Stimulated activated CD4-positive, alpha-beta T cell treated with anti-CD3 and anti-CD28 coated beads, Interleukin-1b, Interleukin-23, amount 100 ng/mL, for 1 hour (primary cell): ENCODE measurements at places on chromosomes 3 and 15.

DNA sequence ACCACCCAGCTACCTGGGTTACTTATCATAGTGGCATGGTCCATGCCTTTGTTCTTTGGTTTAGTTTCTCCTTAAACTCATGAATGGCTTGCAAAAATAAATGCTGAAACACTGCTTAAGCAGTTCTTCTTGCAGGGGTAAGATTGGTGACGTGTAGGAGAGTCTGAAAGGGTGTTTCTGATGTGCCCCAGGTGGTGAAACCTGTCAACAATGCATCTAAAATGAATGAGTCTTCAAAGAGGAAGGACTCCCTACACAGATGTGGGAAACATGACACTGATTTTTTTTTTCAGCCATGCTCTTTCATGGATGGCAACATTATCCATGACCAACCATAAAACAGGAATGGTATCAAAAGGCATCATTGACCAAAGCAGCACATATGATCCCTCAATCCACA, 72.0 kb downstream of the KCNH8 start:
- DNase-seq = no peak

- DNase-seq = no peak
Observed at GRCh38 chr15:31399544-31400171, 73.0 kb downstream of the KLF13 start.

DNA sequence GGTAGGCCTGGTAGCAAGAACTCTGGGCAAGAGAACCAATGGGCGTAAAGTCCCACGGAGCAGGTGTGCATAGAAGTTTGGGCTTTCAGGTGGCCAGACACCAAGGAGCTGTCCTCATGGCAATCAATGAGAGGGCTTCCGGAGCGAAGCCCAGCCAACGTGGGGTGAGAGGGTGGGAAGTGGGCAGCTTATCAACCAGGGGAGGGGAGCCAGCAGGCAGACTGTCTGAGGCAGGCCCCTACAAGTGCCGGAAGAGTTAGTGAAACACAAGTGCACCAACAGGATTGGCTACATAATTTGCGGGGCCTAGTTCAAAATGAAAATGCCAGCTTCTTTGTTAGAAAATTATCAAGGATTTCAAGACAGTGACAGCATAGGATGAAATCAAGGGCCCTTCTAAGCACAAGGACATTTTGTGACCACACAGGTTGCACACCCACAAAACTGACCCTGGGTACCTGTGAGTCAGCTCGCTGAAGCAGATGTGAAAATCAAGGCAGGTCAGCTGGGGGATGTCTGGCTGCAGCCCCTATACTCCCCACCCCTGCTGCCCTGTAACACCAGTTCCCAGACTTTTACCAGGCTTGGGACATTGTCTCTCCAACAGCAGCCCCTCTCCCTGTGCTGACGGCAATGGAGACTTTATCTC, 102.1 kb upstream of the ETV5 start:
- no peak for DNase-seq

GRCh38 chr3:161474139-161474538, 22.5 kb upstream of the OTOL1 start:
- no peak for DNase-seq

DNA sequence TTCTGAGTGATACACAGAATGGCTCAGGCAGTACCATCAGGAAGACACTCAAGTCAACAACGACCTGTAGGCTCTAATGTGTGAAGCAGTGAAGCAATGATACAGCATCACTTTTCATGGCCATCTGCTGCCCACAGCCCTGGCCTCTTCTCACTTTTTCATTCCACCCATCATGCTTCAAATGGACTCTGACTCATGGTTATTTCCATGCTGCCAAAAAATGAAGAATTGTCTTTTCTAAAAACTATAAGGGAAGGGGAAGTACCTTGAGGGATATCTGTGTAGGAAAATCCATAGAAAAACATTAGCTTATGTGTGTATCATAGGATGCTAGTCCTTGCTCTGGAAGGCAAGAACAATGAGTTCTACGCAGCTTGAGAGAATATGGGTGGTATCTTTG, 11.5 kb downstream of the HGD start:
- no peak for DNase-seq

DNA sequence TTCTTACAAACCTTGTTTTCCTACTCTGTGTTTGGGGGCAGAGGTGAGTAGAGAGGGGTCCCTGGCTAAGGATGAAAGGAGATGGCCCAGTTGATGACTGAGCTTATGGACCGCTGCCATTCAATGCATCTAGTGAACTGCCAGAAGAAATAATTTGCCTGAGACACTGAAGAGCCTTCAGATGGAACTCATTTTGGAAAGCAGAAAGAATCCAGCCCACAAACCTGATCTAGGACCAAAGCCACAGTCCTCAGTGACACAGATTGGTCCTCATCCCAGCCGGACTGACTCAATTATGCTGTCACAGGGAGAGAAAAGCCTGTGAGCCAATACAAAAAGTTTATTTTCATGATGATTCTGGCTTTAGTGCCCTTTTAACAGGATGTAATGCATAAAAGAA, 82.7 kb downstream of the CD47 start:
- DNase-seq = no peak

DNA sequence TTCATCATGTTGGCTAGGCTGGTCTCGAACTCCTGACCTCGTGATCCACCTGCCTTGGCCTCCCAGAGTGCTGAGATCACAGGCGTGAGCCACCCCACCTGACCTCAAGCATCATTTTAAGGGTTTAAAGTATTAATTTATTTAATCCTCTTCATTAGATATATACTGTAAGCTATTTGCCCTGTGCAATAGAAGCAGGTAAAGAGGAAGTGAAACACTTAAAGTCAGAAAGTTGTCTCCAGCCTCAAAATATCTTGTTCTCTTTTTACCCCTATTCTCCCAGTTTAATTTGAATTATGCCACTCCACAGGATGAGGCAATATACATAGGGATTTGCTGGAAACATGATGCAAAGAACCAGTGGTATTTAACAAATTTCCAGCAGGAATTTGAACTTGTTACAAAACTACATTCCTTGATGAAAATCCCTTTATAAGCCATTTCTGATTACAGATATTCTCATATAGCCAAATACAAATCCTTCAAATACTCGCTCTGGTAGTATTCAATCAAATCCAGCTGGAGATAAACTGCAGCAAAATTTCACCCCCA, 2.0 kb downstream of the NDUFB5 start:
- no peak for DNase-seq

- no peak for DNase-seq
Observed at GRCh38 chr3:174937478-174937877, 78.3 kb downstream of the NAALADL2 start.

DNA sequence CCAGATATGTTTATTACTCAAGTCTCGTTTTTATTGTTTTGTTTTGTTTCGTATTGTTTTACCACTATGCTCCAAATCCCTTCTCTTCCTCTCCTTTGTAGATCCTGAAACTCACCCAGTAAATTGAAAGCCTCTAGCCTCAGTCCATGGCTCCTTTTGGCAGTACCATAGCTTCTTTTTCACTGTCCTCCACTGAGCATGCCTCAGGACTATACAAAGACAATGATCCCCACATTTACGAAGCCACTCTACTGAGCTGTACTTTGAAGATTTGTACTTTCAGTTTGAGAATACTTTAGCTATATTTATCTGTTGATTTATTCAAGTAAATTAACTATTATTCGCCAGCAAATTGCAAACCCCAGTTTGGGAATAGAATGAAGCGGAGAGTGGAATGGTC, 159.1 kb upstream of the SLITRK3 start:
- no peak for DNase-seq

- DNase-seq = no peak
Observed at GRCh38 chr3:123283074-123283473, 81.3 kb downstream of the SEC22A start.

DNA sequence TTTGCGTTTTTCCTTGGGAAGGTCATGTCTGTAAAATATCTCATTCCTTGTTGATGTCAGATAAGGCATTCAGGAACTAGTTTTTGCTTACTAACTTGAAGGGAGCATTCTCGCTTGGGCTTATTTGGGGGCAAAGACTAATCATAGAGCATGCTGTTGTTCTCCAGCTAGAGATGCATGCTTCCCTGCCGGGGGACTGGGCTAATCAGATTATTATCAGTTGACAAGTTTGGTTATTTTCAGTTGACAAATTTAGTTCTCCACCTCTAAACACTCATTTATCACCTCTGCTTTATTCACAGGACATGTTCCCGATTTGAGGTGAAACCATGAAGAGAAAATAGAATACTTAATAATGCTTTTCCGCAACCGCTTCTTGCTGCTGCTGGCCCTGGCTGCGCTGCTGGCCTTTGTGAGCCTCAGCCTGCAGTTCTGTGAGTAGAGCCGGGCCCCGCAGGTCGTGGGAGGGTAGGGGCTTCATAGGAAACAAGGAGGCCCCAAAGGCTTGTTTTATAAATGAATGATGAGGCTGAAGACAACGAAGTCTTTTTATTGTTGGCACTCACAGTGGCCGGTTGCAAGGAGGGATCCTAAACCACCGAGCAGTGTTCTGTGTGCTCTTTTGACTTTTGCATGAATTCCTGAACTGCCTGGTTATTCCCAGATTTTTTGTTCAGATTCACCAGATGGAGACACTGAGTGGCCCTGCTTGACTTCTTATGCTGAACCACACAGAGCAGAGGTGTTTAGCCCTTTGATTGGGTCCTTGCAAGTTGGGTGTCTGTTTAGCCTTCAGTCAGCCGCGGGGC, 28.4 kb downstream of the PXYLP1 start:
- DNase-seq = no peak

- no peak for DNase-seq
Observed at GRCh38 chr3:5442106-5442785, 254.7 kb downstream of the EDEM1 start.

DNA sequence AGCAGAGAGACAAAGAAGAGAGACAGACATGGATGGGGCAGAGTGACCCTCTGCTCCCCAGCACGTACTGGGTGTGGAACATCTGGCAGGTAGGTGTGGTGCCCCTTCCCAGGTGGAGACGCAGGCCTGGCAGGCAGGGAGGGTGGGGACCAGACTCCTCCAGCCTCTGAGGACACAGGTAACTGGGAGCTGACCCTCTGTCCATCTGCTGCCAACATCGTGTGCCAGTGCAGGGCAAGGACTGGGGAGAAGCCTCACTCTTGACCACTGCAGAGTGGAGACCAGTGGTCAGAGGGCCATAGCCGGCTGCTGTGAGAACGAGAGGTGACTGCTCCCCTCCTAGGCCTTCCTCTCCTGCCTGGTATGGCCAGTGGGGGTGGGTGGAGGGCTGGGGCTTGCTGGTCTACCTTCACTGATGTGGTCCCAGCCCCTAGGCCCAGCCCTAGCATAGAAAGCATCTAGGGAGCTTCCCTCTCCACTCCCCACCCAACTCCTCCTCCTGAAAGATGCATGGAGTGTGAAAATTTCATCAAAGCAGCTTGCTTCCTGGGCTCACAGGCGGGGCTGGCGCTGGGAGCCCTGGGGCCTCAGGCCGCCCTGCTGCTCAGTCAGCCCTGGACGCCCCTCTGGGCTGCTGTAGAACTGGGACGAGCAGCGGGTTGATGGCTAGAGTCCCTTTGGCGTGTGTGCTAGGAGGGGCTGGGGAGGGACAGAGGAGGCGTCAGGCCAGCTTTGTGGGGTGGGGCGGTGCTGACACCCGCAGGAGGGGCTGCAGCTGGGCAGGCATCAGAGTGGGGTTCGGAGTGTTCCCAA, 90.3 kb downstream of the PLXNA1 start:
- DNase-seq = no peak

GRCh38 chr15:79834495-79834894, 62.3 kb downstream of the MTHFS start:
- no peak for DNase-seq

- no peak for DNase-seq
Observed at GRCh38 chr15:61216519-61216918, 12.6 kb downstream of the RORA start.

- DNase-seq = no peak
Observed at GRCh38 chr3:132625613-132626012, 28.5 kb downstream of the ACKR4 start.

DNA sequence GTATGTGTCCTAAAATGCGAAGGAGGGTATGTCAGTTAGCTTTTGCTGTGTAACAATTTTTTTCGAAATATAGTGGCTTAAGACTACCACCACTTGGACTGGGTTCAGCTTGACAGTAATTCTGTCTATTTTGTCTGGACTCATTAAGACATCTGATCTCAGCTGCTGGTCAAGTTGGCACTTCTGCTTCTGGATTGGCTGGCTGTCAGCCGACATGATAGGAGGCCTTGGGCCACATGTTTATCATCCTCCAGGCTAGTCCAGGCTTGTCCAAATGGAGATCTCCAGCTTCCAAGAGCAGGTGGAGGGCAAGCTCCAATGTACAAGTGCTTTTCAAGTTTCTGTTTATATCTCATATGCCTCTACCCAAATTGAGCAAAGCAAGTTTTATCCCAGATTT, 95.9 kb downstream of the GALK2 start:
- no peak for DNase-seq

- no peak for DNase-seq
Observed at GRCh38 chr3:118531816-118532215, 502.8 kb downstream of the IGSF11 start.

DNA sequence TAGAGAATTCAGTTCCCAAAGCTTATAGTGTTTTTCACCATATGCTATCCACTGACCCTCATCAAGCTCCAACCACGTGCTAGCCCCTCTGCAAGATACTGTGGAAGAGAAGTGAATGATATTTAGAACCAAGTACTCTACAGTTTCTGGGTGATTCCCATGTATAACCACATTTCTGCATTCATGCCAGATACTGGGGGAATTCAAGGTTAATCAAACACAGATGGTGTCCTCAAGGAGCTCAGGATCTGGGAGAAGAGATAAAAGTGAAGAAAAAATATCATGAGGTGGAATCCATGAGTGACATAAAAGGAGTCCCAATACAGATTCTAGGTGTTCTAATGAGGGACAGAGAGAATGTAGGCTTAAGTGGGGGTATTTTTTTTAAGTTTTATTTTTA, 195.8 kb downstream of the FHIT start:
- DNase-seq = no peak

DNA sequence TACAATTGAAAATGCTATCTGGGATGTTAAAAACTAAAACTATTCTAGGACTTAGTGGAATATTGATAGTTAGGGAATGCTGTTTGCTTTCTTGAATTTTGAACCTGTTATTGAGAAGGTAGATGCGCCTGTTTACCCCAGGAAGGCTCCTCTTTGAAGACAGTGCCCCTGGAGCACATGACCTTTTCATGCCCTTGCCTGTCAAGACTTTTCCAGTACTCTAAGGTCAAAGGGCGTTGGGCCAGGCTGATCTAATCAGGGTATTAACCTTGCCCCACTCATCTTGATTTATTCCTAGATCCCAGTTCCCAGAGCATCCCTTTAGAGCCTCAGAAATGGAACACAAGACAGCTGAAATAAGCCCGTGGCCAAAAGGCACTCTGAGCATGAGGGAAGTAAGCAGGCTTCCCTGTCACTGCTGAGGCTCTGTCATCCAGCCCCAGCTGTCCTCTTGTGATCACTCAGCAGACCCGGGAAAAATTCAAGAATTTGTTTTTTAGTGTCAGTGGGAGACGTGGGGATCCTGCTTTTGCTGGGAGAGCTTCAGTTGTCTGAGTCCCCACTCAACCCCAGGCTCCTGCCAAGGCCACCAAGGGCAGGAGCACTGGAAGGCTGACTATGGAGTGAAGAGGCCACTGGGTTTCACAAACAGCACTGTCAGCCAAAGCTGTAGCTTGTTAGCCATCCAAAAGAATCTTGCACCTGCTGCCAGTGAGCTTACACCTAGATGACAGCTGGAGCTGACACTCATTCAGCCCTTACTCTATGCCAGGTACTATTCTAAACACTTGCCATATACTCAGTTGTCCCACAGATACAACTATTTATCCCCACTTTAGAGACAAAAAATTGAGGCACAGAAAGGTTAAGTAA, 169.0 kb downstream of the PGPEP1L start:
- no peak for DNase-seq

- DNase-seq = no peak
Observed at GRCh38 chr3:113128386-113129015, 82.9 kb upstream of the BOC start.
